ENCODE measurements at places on chromosomes 3 and 15.

DNA sequence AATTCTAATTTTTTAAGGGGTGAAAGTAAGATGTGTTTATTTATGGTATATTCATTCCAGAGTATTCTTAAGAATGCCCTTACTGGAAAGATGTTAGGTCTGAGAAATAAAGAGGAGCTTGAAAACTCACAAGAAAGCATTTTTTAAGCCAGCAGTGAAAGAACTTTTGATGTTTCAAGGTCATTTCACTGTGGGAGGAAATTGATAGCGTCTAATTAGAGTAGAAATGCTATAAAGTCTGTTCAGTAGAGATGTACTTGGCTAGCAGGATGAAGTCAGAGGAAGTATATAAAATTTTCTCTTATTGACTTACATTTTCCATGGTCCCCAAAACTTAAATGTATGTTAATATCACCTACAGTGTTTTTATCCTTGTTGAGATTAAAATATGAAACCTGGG, 354.6 kb downstream of the CNTN6 start:
- DNase-seq = no peak

DNA sequence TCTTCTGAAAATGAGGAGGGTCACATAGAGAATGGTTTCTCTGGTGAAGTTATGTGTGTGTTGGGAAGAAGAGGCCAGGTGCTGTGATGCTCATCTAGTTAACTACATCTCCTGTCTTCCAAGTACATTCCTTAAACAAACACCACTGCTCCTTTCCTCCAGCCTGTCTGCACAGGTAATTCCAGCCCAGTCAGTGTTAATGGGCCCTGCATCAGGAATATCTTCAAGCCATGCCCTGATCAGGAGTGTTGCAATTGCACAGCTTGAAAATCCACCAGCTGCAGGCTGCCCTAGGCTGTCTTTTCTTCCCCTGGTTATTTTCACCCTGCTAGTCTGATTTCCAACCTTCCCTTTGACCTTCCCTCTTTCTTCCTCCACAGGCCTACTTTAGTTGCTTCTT, 41.9 kb upstream of the LMOD3 start:
- DNase-seq = no peak

GRCh38 chr3:141305436-141305835, 62.9 kb upstream of the ZBTB38 start:
- DNase-seq = no peak

- DNase-seq = no peak
Observed at GRCh38 chr3:182861348-182861747, 68.0 kb downstream of the ATP11B start.

GRCh38 chr3:161559177-161559998, 62.8 kb downstream of the OTOL1 start:
- no peak for DNase-seq

DNA sequence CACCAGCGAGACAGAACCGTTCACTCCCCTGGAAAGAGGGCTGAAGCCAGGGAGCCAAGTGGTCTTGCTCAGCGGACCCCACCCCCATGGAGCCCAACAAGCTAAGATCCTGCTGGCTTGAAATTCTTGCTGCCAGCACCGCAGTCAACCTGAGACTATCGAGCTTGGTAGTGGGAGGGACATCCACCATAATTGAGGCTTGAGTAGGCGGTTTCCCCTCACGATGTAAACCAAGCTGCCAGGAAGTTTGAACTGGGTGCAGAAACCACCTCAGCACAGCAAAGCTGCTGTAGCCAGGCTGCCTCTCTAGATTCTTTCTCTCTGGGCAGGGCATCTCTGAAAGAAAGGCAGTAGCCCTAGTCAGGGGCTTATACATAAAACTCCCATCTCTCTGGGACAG, 151.0 kb downstream of the MBNL1 start:
- DNase-seq = no peak

GRCh38 chr15:98650417-98651035, 2.2 kb downstream of the IGF1R start:
- peak; percentile 31 for DNase-seq

DNA sequence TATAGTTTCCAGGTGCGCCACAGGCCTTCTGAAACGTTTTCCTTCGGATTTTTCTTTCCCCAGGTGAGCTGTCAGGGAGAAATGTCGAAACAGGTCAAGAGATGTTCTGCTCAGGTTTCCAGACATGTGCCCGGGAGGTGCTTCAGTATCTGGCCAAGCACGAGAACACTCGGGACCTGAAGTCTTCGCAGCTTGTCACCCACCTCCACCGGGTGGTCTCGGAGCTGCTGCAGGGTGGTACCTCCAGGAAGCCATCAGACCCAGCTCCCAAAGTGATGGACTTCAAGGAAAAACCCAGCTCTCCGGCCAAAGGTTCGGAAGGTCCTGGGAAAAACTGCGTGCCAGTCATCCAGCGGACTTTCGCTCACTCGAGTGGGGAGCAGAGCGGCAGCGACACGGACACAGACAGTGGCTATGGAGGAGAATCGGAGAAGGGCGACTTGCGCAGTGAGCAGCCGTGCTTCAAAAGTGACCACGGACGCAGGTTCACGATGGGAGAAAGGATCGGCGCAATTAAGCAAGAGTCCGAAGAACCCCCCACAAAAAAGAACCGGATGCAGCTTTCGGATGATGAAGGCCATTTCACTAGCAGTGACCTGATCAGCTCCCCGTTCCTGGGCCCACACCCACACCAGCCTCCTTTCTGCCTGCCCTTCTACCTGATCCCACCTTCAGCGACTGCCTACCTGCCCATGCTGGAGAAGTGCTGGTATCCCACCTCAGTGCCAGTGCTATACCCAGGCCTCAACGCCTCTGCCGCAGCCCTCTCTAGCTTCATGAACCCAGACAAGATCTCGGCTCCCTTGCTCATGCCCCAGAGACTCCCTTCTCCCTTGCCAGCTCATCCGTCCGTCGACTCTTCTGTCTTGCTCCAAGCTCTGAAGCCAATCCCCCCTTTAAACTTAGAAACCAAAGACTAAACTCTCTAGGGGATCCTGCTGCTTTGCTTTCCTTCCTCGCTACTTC, 3.8 kb downstream of the BHLHE40 start:
- DNase-seq = no peak

- DNase-seq = no peak
Observed at GRCh38 chr15:41919954-41920538, 26.2 kb upstream of the SPTBN5 start.

GRCh38 chr15:76185716-76186115, 125.6 kb downstream of the ETFA start:
- DNase-seq = no peak

DNA sequence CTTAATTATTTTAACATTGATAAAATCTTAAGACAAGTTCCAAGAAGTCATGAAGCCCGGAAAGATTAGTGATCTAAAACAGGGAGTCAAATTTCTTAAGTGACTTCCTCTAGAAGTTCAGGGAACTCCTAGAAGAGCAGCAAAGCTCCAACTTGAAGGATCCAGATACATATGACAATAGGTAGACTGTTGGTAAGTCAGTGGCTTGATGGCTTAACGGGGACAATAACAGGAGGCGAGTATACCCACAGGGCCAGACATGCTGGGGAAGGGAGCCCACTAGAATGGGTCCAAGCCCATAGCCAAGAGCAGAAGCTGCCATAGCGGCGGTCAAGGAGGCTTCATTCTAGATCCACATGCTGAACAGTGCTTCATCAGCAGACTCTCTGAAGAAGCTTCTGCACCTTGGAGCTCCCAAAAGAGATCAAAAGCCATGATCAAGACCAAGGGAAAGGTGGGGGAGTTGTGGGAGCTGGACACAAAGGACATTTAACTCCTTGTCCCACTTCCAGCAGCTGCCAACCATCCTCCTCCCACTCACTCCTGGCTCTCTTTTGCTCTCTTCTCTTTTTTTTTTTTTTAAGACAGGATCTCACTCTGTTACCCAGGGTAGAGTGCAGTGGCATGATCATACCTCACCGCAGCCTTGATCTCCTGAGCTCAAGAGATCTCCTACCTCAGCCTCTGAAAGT, 10.2 kb upstream of the CA12 start:
- DNase-seq = no peak

GRCh38 chr15:67161881-67162280, 92.6 kb downstream of the AAGAB start:
- no peak for DNase-seq

GRCh38 chr3:115790759-115791158, 167.4 kb downstream of the GAP43 start:
- peak; percentile 28 for DNase-seq

- DNase-seq = no peak
Observed at GRCh38 chr3:11226042-11226370, 46.2 kb upstream of the ATG7 start.

GRCh38 chr15:73908030-73908821, 18.0 kb upstream of the LOXL1 start:
- peak; percentile 78 for DNase-seq

- DNase-seq = no peak
Observed at GRCh38 chr3:13851091-13851849, 28.6 kb downstream of the WNT7A start.

DNA sequence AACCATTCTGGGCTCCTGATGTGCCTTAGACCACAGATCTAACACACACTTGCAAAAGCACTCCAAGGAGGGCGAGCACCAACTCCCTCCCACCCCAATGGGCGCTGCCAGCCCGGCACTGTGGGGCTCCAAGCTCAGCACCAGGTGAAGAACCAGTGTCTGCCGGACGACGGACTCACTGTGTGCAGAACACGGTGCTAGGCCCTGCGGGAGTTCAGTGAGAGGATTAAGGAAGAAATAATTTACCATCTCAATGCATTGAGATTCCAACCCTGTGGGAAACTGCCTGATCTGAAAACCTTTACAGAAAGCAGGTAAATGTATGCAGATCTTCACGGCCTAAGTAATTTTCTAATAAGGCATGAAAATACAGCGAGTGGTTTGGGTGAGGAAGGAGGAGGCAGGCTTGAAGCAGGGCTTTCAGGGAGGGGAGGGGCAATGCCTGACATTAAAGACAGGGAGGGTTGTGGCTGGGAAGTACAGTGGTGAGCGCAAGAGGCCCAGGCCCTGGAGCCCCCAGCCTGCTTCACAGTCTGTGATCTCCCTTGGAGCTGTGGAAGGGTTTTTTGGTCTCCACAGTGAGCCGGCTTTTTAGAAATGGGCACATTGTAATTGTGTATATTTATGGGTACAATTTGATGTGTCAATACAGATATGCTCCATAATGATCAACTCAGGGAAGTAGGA, 35.6 kb upstream of the CHRNB4 start:
- no peak for DNase-seq
